ENCODE measurements at places on chromosomes 13 and 19.
A peak's percentile ranks its signal among the peaks of the same experiment; 100 is the strongest.

DNA sequence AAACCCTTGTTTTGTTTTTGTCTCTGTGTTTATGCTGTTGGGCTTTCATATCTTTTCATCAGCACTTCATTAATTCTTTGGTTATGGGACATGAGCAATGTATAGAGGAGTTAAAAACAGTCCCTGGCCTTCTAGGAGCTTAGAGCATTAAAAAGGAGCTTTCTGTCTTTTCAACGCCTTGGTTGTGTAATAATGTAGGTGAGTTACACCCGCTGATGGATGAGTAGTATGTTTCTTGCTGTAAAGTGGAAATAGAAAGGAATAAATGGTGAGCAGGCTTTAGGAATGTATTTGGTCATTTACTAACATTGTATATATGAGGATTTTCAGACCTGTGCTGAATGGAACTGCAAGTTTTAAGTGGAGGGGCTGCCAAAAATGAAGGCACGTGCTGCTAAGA lies 121.5 kb upstream of the RNF113B start:
- DNase-seq, result no peak

- no peak for DNase-seq
These were observed 14.7 kb downstream of the B3GLCT start for GRCh38 chr13:31214435-31214834.

DNA sequence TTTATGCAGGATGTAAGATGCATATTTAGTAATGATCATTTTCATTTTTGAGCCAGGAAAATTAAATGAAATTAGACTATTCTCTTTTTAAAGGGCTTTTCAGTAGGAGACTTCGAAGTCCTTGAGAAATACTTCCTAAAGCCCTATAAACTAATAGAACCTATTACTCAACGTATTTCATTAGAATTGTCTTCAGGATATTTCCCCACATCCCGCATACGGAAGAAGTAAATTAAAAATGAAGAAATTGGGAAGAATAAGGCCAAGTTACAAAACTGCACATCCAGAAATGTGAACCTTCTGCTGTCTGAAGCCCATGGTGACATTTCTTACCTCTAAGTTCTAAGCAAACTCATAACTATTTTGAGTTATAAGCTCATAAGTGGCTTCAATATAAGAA lies 66.5 kb downstream of the RXFP2 start:
- DNase-seq, result no peak

GRCh38 chr13:25192936-25193335 lies 20.8 kb upstream of the AMER2 start:
- DNase-seq, result no peak

- DNase-seq, result peak; percentile 41
These were observed 5.7 kb downstream of the ZNF574 start for GRCh38 chr19:42081584-42082203.
